Glutamatergic neuron (in vitro differentiated cells): ENCODE measurements at places on chromosomes 7 and 10. TPM values are rescaled to one million over a fixed set of nuclear protein-coding genes. Genes with fewer than 3 reads are reported as not detected.

- no peak for DNase-seq
These were observed 81.6 kb downstream of the CHN2 start for GRCh38 chr7:29276199-29276598.

DNA sequence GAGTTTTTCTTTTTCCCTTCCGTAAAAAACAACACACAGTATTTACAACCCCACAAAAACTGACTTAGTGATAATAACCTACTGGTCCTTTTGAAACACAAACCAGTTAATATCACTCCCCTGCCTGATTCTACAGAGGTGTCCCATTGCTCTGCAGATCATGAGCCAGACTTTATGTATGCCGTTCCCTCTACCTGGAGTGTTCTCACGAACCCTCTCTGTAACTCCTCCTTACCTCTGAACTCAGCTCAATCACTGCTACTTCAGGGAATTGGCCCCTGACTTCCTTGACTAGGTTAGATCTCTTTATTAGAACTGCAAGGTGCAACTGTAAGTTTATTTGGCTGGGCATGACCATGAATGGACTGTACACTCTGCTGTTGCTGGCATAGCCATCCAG lies 1.6 kb upstream of the LGI1 start:
- DNase-seq, result no peak

GRCh38 chr7:151631570-151631952 lies 111.9 kb upstream of the RHEB start:
- DNase-seq, result no peak

DNA sequence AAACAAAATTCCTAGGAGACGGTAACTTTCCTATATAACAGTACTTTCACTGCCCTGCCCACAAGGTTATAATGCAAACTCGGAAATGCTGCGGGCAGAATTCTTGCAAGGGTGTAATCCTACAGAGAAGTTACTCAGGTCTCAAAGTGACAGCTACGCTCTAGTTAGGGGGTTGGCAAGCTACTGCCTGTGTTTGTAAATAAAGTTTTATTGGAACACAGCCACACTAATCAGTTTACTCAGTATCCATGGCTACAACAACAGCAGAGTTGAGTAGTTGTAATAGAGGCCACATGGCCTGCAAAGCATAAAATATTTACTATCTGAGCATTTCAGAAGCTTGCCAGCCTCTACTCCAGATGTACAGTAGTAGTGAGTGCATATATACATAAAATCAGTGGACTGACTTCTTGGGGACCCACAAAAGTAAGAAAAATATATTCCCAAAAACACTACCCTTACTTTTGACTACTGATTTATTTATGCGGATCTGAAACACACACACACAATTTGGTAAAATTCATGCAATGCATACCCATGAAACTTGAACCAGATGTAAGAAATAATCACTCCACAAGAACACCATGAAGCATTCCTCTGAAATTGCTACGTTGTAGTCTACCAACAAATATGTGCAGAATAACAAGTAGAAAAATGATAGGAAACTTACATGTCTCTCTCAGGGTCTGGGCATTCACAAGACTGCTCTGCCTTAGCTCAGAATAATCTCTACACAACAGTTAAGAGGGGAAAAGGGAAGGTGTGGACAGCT lies 53.0 kb downstream of the SMURF1 start:
- DNase-seq, result no peak

DNA sequence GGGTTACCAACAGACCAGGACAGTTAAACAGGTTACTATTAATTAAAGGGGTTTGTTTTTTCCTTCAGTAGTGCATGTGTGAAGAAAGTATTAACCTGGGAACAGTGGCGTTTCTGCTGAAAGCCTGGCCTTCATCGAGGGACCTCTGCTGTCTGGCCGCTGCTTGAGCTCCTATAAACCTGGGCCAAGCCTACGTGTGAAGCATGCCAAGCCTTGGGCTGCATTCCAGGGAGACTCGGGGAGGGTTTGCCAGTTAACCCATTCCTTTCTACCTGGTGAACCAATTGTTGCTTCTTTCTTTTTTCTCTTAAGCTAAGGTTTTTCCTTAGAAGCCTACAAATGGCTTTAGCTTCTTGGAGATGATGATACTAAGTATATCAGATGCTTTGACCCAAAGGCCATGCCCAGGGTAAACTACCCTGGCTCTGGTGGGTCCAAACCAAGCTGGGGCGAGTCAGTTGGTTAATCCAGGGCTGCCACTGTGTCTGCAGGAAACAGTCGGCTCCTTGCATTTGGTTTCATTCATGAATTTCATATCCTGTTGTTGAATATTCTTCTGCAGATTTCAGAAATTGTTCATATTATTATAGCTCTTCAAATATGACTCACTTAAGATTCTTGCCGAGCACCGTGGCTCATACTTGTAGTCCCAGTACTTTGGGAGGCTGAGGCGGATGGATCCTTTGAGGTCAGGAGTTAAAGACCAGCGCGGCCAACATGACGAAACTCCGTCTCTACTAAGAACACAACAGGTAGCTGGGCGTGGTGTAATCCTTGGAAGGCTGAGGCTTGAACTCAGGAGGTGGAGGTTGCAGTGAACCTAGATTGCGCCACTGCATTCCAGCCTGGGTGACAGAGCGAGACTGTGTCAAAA lies 23.8 kb downstream of the PFKP start:
- no peak for DNase-seq

DNA sequence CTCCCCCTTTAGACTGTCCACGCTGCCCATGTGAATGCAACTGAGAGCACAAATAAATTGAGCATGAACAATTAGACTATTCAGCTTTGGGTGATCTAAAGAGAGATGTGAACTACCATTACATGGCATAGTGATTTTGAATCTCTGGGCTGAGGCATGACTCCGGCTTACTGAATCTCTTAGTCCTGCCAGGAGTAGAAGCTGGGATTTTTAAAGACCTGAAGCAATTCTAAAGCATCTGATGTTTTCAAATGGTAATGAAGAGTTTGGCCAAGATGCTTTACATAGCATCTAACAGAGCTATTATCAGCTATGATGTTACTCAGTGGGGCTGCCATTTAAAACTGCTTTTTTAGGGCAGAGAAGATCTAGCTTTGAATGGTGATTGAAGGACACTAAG lies 1059.1 kb downstream of the SORCS3 start:
- DNase-seq, result no peak

DNA sequence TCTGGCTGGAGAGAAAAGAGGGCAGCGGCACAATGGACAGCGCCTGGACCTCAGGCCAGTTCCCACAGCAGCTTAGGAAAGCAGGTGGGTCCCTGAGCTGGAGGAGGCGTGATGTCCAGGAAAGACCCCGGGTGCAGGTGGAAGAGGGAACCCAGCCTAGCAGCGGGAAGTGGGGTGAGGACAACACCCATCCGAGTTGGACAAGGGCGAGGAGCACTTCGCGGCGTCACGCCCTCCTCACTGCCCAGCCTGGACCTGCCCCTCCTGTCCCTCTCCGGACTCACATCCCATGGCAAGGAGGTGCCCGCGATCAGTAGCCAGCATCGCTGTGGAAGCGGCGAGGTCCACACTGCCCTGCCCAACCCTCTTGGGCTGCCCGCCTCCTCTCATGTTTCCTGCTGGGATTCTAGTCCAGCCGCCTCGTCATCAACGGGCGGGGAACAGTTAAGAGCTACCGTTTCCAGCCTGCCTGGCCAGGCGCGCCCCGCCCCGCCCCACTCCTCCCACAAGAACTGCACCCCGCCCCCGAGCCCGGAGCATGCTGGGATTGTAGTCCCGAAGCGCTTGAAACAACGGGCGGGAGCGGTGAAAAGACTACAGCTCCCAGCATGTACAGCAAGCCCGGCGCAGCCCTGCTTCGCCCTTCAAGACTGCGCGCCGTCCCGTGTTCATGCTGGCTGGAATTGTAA lies 930.6 kb upstream of the ZNF722 start:
- DNase-seq, result no peak

DNA sequence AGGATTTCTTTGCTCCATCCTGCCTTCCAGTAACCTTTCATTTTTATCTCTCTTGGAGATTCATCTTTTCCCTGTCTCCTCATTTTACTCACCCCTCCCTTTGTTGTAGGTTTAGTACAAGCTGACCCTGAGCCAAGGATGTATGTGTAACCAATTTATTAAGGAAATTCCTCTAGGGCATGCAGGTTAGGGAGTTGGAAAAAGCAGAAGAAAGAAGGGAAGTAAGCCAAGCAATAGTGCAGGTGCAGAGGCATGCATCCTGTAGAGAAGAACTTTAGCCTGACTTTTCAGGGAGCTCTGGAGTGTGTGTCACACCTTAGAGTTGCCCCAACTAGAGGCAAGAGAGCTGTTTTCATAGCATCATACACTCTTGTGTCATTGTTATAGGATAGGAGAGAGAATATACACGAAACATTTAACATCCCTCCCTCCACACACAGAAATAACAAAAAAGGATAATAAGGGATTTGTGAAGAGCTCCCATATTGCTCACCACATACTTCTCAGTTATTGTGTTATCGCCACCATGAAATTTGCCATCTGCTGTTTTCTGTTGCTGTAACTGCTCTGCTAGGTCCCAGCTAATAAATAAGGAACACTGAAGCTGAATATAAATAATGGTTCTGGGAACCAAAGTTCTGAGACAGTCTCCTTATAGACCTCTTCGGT lies 21.8 kb upstream of the SEMA3C start:
- no peak for DNase-seq

Gene PPP1R17
- 657 TPM for total RNA-seq

Gene SFMBT2
- 9.1 TPM for total RNA-seq

Gene SLC18A3
- total RNA-seq, result 21.5 TPM

Gene SEMA3A
- total RNA-seq, result 16.3 TPM

Gene AGBL3
- total RNA-seq, result 2.3 TPM
